ENCODE measurements at places on chromosomes 1 and 21.

DNA sequence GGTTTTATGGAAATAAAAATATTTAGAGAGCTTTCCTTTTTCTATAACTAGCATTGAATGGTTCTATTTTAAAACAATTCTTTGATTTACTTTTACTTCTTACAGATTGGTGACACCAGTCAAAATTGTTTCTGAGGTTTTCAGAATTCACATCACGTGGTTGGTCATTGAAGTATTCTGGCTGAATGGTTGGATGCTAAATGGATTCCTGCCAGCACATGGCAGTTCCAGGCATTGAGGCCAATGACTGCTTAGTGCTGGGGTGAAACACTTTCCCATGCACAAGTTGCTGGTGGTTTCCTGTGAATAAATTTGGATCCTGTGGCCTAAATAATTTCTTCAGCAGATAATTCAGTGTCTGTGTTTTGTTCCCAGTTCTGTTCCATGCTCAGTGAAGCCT, 20.6 kb downstream of the NCAM2 start:
- no peak overlapping the region for H3K4me3 ChIP-seq
- no peaks in the 10 kb centered on the region for H3K36me3 ChIP-seq
- no peak overlapping the region for H3K27ac ChIP-seq
- no peaks in the 10 kb centered on the region for H3K27me3 ChIP-seq
- H3K4me1 ChIP-seq: peaks cover 7% of the 10 kb centered on the region

GRCh38 chr1:95520390-95520789, 286.4 kb downstream of the RWDD3 start:
- H3K4me3 ChIP-seq: no peak overlapping the region
- H3K4me1 ChIP-seq: no peaks in the 10 kb centered on the region
- peaks cover 6% of the 10 kb centered on the region for H3K27me3 ChIP-seq
- no peak overlapping the region for H3K27ac ChIP-seq
- no peaks in the 10 kb centered on the region for H3K36me3 ChIP-seq
- DNase-seq: no peak

- no peak overlapping the region for H3K4me3 ChIP-seq
- no peaks in the 10 kb centered on the region for H3K36me3 ChIP-seq
- DNase-seq: no peak
- peaks cover 31% of the 10 kb centered on the region for H3K27me3 ChIP-seq
These were observed 258.7 kb downstream of the CAMTA1 start for GRCh38 chr1:7043719-7044535.

- no peak for DNase-seq
- H3K27me3 ChIP-seq: no peaks in the 10 kb centered on the region
- H3K4me3 ChIP-seq: no peak overlapping the region
- H3K27ac ChIP-seq: no peak overlapping the region
- no peaks in the 10 kb centered on the region for H3K4me1 ChIP-seq
- H3K36me3 ChIP-seq: no peaks in the 10 kb centered on the region
These were observed 1195.6 kb upstream of the ADGRL4 start for GRCh38 chr1:80202118-80202517.

GRCh38 chr1:179958359-179958758, 3.7 kb downstream of the CEP350 start:
- H3K4me1 ChIP-seq: peaks cover 25% of the 10 kb centered on the region
- no peak overlapping the region for H3K27ac ChIP-seq
- no peaks in the 10 kb centered on the region for H3K36me3 ChIP-seq
- no peak for DNase-seq
- no peaks in the 10 kb centered on the region for H3K27me3 ChIP-seq
